ENCODE measurements at places on chromosomes 1 and 21.

- DNase-seq: peak; percentile 52
Measured at GRCh38 chr1:119771016-119771415, 2.3 kb upstream of the HMGCS2 start.

- no peak for DNase-seq
Measured at GRCh38 chr1:6867729-6868659, 82.7 kb downstream of the CAMTA1 start.

- peak; percentile 46 for DNase-seq
Measured at GRCh38 chr1:203860396-203861025, 888 bp upstream of the SNRPE start.

GRCh38 chr21:43853851-43854772 lies 10.9 kb upstream of the AGPAT3 start:
- no peak for DNase-seq

DNA sequence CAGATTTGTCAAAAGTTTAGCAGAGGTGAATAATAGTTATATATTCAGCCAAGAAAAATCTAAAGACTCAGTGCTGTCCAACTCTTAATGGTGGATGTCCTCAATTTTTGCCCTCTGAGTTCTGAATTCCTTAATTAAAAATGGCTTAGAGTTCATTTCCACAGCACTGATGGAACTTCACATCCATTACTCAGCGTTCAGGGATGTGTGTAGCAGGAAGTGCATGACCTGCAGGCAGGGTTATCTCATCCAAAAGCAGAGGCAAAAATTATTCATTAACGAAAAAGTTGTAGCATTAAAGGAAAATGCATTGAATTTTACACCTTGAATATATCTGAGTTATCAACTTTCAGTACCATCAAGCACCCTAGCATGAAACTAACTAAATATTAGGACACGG lies 96.7 kb downstream of the ZP4 start:
- no peak for DNase-seq

- DNase-seq: no peak
Measured at GRCh38 chr1:77927414-77927813, 39.0 kb downstream of the NEXN start.

DNA sequence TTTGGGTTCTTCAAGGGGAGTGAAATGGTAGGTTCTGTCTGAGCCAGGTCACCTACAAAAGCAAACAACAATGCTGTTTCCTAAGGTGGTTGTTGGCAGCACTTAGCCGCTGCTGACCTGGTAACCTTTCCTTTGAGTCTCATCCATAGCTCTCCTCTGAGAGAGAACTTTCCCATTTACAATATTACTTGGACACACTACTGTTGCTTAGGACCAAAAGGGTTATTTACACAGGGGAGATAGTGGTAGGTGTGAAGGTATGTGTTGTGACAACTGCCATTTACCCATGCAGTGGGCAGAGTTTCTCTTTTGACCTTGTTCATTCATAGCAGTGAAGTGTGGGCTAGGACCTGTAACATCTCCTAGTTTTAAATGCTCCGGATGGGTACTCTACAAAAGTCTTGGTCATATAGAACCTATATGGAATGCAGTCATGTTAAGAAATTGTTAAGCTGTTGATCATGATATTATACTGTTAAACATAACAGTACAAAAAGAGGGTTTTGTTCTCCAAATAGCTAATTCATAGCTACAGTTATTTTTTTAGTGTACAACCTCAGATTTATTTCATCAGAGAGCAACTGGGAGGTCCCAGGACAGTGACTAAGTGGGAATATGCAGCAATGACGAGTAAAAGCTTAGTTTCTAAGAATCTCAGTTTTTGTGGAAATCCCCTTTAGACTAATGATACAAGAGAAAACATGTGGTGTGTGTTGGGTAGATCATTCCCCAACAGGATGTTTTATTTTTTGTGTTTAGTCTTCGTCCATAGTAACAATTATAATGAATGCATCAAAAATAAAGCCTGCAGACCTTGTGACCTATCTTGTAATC lies 219.7 kb downstream of the NFIA start:
- DNase-seq: no peak

GRCh38 chr1:115476616-115477015 lies 138.6 kb upstream of the NGF start:
- no peak for DNase-seq

DNA sequence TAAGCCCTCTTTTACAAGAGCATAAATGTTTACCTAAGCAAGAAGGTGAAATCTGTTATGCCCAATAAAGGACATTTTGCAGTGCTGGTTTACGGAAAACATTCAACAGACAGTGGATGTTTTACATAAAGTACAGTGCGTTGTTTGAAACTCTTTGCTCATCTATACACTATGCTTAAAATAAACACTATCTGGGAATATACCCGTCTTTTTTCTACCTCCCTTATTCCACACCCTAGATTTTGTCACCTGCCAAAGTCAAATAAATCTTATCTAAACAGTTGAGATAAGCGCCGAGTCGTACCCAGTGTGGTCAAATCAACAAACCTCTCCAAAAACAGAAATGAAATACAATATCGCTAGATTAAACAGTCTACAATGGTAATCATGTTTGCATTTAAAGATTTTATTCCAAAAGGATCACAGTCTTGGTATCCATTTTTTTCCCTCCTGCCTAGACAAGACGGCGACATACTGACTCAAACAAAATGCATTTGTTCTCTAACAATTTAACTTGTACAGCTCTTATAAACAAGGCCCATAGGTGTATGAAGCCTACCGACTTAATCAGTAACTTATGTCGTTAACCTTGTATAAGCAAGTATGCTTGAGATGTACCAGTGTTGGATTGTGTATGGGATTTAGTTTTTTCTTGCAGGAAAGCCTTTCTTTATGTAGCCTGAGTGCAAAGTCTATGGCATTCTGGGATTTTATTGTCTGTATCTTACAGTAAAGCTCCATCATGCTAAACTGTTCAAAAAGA lies 189.1 kb downstream of the FMN2 start:
- DNase-seq: no peak

GRCh38 chr21:39189857-39190604 lies 6.8 kb upstream of the PSMG1 start:
- DNase-seq: no peak
